Activated effector memory CD4-positive, alpha-beta T cell treated with anti-CD3 and anti-CD28 coated beads, Interleukin-2, amount 50 U/mL, for 16 hours (primary cell): ENCODE measurements at places on chromosomes 5 and 9.

- DNase-seq, result no peak
Measured at GRCh38 chr9:126386088-126386487, 59.5 kb downstream of the MVB12B start.

- DNase-seq, result no peak
Measured at GRCh38 chr5:90767710-90768109, 209.1 kb downstream of the ADGRV1 start.

DNA sequence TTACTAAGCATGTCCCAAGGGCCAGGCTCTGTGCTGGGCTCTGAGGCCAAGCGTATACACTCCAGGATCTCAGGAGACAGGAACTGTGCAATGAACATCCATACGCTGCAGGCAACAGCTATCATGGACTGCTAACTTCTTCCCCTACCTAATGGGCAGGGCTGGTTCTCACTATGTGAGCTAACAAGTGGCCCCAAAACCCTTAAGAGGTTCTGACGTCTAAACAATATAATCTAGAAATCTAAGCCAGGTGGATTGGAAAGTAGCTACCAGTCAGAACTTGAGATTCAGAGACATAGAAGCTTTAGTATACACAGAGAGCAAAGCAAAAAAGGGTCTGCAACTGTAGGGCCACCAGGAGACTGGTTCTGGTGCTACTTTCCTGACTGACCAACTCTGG is 27.6 kb downstream of the ABCA1 start:
- DNase-seq, result no peak

GRCh38 chr5:170383227-170383626 is 5.9 kb downstream of the KCNMB1 start:
- no peak for DNase-seq

GRCh38 chr5:171201310-171201709 is 107.7 kb upstream of the TLX3 start:
- no peak for DNase-seq

GRCh38 chr5:181224390-181225229 is 1.5 kb downstream of the TRIM41 start:
- DNase-seq, result peak; percentile 82

GRCh38 chr9:92706218-92706940 is 36.4 kb upstream of the IPPK start:
- peak; percentile 75 for DNase-seq
